Activated naive CD8-positive, alpha-beta T cell treated with anti-CD3 and anti-CD28 coated beads for 36 hours (primary cell): ENCODE measurements at places on chromosomes 6 and 20. TPM values are rescaled to one million over a fixed set of nuclear protein-coding genes. Genes with fewer than 3 reads are reported as not detected.

PHIP gene
- total RNA-seq: 20.9 TPM

OTOR gene
- not detected for total RNA-seq

NR2E1 gene
- total RNA-seq: not detected

GRCh38 chr6:39572661-39573340 is 152.4 kb downstream of the KIF6 start:
- DNase-seq: no peak
- H3K27ac ChIP-seq: no peak overlapping the region
- no peaks in the 10 kb centered on the region for H3K4me1 ChIP-seq
- no peaks in the 10 kb centered on the region for H3K36me3 ChIP-seq
- H3K27me3 ChIP-seq: peaks cover 12% of the 10 kb centered on the region

GRCh38 chr6:16840725-16841124 is 79.5 kb upstream of the ATXN1 start:
- H3K4me3 ChIP-seq: no peak overlapping the region
- no peaks in the 10 kb centered on the region for H3K27me3 ChIP-seq
- DNase-seq: no peak
- no peaks in the 10 kb centered on the region for H3K36me3 ChIP-seq

- H3K27me3 ChIP-seq: peaks cover 14% of the 10 kb centered on the region
- no peak overlapping the region for H3K27ac ChIP-seq
- no peak for DNase-seq
- H3K4me1 ChIP-seq: no peaks in the 10 kb centered on the region
Measured at GRCh38 chr20:56273491-56273890, 25.0 kb downstream of the MC3R start.

GRCh38 chr6:69768664-69769063 is 28.1 kb downstream of the LMBRD1 start:
- peaks cover 54% of the 10 kb centered on the region for H3K36me3 ChIP-seq
- peaks cover 17% of the 10 kb centered on the region for H3K4me1 ChIP-seq
- H3K27me3 ChIP-seq: no peaks in the 10 kb centered on the region
- no peak overlapping the region for H3K4me3 ChIP-seq

- no peak overlapping the region for H3K4me3 ChIP-seq
- no peaks in the 10 kb centered on the region for H3K36me3 ChIP-seq
- DNase-seq: no peak
Measured at GRCh38 chr6:21337263-21337662, 256.3 kb upstream of the SOX4 start.

DNA sequence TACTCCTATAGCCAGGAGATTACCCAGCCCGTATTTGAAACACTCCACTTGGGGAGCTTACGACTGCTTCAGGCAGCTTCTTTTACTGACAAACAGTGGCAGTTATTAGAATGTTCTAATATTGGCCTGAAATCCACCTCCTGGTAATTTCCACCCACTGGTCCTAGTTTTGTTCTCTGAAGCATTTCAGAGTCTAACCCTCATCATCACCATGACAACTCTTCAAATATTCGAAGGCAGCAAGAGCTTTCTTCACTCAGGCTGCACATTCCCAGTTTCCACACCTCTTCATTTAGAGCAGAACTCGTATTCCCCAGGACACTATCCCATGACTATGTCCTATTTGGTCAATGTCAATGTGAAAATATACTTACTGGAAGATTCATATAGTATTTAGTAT is 325.6 kb downstream of the UBE3D start:
- DNase-seq: no peak
- H3K27ac ChIP-seq: no peak overlapping the region
- H3K4me1 ChIP-seq: no peaks in the 10 kb centered on the region

GRCh38 chr6:37569743-37570481 is 70.2 kb upstream of the CCDC167 start:
- H3K27me3 ChIP-seq: no peaks in the 10 kb centered on the region
- no peak overlapping the region for H3K4me3 ChIP-seq
- H3K27ac ChIP-seq: no peak overlapping the region

GRCh38 chr20:9236458-9236857 is 167.6 kb downstream of the PLCB4 start:
- no peaks in the 10 kb centered on the region for H3K36me3 ChIP-seq
- no peaks in the 10 kb centered on the region for H3K27me3 ChIP-seq
- DNase-seq: no peak
- H3K4me3 ChIP-seq: no peak overlapping the region
- no peak overlapping the region for H3K27ac ChIP-seq
